Gastrocnemius medialis (tissue), 4 donors: ENCODE measurements at places on chromosomes 5 and 9.
A peak's percentile ranks its signal among the peaks of the same experiment; 100 is the strongest.

DNA sequence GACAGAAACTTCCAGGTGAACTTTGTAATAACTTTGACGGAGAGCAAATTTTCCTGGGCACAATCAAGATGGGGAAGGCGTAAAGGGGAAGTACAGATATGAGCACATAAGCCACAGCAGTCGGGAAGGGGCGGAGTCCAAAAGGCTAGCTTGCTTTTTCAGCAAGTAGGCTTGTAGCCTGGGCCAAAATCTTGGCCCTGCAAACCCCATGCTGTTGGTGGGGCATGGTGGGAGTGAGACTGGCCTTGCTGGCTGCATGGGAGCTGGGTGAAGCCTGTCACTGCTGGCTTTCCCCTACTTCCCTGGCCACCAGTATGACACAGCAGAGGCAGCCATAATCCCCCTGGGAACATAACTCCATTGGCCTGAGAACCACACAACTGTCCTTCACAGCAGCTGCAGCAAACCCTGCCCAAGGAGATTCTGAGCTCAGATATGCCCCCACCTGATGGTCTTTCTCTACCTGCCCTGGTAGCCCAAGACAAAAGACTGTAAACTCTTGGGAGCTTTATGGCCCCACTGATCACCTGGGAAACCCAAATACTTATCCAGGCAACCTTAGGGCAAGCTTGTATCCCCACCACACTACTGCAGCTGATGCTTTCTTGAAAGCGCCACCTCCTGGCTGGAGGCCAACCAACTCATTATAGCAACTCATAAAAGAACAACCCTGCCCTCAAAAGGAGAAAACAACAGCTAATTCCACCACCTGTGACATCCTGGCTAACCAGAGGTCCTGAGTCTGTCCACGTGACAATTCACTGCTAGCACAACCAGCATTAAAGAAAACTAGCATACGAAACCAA lies 24.0 kb downstream of the DCTN4 start:
- DNase-seq, result peak; percentile 10

DNA sequence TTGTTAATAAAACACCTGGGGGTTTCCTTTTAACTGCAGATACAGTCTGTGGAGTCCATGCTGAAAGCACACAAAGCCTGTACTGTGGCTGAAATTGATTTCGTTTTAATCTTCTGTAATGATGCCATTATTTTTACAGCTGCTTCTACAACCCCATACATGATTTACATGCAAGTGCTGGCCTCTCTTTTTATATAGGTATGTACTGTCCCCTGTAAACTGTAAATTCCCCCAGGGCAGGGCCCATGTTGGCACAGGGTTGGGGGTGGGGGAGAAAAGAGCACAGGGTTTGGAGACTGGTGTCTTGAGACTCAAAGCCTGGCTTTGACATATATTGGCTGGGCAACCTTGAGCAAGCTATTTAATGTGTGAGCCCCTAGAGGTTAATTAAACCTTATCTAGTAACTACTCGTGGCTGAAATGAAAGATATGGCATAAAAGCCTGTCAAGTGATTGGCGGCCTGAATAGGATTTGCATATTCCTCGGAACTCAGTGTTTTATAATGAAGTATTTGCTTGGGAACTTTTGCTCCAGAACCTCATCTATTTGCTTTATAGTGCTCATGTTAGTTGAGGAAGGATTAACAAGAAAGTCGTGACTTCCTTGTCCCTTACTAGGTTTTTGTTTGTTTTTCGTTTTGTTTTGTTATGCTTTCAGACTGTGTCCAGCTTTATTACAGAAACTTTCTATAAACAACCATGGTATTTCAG lies 34.0 kb downstream of the KLF4 start:
- DNase-seq, result no peak

- DNase-seq, result no peak
Measured at GRCh38 chr9:95413793-95414192, 96.3 kb upstream of the FANCC start.

- DNase-seq, result no peak
Measured at GRCh38 chr5:77806213-77806843, 30.2 kb upstream of the TBCA start.

- DNase-seq, result no peak
Measured at GRCh38 chr5:14417792-14418765, 163.5 kb upstream of the OTULINL start.
